C1 segment of cervical spinal cord (tissue), 14 donors: ENCODE measurements at places on chromosomes 5 and 9.

- DNase-seq = no peak
Measured at GRCh38 chr9:111429175-111429574, 55.0 kb downstream of the ECPAS start.

DNA sequence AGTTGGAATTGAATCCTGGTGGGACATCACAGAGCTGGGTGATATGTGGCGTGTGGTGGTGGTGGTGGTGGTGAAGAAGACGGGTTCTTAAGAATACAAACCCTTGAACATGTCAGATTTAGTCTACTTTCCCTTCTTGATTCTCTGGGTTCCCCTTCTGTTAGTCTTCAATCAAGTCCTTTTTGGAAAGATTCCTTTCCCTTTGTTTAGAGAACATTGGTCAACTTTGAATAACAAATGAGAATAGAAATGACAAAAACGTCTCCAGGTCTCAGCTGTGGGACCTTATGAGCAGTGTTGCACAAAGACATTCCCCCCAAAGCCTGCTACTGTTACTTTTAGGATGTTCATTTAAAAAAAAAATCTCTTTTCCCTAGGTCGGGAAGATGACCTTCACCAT is 46.3 kb downstream of the MAP1B start:
- no peak for DNase-seq

DNA sequence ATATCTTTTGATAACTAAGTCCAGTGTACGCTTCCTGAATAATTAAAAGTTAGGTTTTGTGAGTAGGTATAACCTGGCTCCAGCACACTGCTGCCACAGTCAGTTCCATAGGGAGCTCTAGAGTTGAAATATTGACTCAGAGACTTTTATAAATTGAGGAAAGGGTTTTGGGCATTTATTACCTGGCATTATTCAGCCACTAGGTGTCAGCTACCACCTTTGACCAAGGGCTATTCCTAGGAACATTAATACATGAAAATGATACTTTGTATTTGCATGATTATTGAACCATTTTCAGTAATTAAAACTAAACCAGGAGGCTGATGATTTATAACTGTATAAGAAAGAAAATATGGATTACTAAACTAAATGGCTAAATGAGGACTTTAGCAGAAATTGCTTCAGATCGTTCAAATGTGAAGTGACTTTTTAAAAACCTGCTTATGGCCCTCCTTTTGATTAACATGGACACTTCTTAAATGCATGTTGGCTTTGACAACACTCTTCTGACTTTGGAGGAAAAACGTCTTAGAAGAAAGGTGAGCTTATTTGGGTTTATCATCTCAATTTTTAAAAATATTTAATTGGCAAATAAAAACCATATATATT is 83.0 kb downstream of the SMC2 start:
- DNase-seq = no peak

- DNase-seq = no peak
Measured at GRCh38 chr5:167827766-167828165, 463.7 kb upstream of the WWC1 start.

- no peak for DNase-seq
Measured at GRCh38 chr5:159586921-159587320, 256.6 kb upstream of the IL12B start.

DNA sequence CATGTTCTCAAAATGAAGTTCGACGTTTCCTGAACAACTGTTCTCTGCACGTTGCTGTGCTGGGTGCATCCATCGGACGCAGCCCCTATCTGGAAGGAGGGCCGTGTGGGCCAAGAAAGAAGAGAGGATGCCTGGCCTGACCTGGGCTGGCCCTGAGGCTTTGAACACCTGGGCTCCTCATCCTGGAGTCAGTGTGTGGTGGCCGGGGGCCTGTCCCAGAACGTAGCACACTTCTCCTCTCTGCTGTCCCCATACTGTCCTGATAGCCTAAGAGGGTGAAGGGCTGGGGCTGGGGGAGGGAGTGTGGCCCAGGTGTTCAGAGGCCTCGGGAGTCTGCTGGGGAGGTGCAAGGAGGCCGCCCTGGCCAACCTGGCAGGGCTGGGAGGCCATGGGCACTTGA is 21.5 kb downstream of the COL5A1 start:
- DNase-seq = no peak

- no peak for DNase-seq
Measured at GRCh38 chr5:128349044-128349858, 188.8 kb downstream of the FBN2 start.
